Stimulated activated memory B cell treated with anti-CD40 and anti-IgM and Interleukin-4, amounts not matched to agents 10 μg/mL and 1 μg/mL and 100 μg/mL, for 72 hours (primary cell): ENCODE measurements at places on chromosomes 11 and 22.

DNA sequence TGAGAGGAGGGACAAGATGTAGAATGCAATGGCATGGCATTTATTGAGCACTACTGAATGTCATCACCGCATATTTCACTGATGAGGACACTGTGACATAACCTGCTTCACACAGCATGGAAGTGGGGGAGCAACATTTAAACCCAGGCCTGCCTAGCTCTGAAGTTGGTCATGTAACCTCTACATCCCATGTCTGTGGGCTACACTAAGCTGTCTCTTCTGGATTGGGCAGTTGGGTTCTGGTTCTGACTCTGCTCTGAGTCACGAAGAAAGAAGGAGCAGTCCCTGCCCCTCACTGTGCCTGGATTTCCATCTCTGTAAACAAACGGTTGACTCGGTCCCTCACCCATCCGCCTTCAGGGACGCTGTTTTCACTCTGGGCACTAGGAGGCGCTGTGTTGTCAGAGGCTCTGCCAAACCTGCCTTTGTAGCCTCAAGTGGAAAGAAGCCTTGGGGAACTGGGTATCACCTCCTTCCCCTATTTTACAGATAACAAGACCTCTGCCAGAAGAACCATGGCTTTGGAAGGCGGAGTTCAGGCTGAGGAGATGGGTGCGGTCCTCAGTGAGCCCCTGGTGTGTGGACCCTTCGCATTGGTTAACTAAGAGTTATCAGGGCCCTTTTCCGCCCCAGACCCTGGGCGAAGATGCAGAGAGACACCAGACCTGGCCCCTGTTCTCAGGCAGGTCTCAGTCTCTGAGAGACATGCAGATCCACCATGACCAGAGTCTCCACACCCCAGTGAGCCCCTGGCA, 12.7 kb upstream of the ARHGEF17 start:
- peak; percentile 85 for ATAC-seq

GRCh38 chr11:58963551-58964104, 24.3 kb downstream of the GLYATL1 start:
- no peak for ATAC-seq

GRCh38 chr11:95925011-95925410, 1.1 kb upstream of the MTMR2 start:
- no peak for ATAC-seq

DNA sequence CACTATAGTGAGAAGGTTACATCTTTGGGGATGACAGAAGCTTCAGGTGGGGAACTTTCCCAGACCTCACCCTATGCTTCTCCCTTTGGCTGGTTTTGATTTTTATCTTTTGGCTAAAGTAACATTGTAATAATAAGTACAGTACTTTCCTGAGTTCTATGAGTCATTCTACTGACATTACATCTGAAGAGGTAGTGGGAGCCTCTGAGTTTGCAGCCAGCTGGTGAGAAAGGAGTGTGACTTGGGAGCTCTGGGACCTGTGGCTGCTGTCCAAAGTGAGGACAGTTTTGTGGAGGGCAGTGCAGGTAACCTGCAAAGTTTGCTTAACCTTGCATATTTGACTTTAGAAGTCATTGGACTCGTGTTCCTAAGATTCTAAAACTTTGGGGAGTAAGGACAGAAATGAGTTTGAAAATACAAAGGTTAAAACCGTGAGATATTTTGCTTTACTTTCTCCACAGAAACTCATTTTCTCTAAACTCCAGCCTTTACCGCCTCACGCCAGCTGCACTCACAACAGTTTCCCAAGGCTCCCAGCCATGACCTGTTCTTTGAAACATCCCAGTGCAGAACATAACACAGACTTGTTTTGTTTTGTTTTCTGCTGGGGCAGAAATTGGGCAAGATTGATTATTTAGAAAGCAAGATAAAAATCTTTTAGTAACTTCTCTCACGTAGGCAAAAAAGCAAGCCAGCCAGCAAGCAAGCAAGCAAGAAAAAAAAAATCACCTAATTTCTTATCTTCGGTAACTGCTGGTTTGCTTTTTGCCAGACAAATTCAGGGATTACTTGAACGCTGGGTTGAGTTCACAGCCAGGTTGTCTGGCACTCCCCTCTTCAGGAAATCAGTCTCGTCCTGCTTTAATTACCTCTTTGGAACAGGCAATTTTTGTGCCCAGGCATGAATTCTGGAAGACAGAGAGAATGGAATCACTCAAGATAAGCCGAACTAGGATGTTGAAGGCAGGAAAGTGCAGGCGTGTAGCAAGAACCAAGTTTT, 478.3 kb upstream of the ISX start:
- no peak for ATAC-seq

GRCh38 chr11:128026596-128026995, 560.8 kb downstream of the ETS1 start:
- no peak for ATAC-seq

DNA sequence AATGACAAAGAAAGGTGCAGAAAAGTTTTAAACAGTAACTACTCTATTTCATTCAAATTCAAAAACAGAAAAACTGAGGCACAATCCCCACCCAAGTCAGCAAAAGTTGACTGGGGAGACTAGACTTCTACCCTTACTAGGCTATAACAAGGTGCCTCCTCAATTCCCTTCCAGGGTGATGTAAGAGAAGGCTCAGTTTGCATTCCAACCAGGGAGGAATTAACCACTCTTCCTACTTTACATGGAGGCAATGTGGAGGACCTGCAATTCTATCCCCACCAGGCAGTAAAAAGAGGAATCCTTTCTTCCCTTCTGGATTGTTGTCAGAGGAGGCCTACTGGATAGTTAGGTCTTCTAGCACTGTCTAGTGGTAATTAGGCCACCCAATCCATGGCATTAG, 26.1 kb downstream of the TYR start:
- ATAC-seq, result no peak

DNA sequence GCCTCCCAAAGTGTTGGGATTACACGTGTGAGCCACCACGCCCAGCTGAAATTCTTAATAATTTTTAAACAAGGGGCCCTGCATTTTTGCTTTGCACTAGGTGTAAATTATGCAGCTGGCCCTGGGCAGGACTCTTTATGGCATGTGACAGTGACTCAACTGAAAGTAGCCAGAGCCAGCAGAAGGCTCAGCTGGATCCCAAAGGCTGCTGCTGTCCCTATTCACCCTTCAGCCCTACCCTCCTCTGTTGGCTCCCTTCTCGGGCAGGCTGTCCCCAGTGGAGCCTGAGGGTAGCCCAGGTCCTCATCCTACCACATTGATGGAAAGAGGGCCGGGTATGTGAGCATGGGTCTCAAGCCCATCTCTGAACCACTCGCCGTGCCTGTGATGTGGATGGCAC, 45.6 kb downstream of the CD82 start:
- ATAC-seq, result no peak

DNA sequence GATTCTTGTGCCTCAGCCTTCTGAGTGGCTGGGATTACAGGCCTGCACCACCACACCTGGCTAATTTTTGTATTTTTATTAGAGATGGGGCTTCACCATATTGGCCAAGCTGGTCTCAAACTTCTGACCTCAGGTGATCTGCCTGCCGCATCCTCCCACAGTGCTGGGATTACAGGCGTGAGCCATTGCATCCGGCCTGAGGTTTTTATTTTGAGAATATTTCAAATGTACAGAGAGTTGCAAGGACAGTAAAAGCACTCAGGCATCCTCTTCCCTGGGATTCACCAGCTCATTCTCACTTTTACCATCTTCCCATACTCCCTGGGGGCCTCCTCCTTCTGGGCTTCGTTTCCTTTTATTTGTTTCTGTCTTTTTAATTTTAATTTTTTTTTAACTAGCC, 12.1 kb downstream of the MED15 start:
- no peak for ATAC-seq

DNA sequence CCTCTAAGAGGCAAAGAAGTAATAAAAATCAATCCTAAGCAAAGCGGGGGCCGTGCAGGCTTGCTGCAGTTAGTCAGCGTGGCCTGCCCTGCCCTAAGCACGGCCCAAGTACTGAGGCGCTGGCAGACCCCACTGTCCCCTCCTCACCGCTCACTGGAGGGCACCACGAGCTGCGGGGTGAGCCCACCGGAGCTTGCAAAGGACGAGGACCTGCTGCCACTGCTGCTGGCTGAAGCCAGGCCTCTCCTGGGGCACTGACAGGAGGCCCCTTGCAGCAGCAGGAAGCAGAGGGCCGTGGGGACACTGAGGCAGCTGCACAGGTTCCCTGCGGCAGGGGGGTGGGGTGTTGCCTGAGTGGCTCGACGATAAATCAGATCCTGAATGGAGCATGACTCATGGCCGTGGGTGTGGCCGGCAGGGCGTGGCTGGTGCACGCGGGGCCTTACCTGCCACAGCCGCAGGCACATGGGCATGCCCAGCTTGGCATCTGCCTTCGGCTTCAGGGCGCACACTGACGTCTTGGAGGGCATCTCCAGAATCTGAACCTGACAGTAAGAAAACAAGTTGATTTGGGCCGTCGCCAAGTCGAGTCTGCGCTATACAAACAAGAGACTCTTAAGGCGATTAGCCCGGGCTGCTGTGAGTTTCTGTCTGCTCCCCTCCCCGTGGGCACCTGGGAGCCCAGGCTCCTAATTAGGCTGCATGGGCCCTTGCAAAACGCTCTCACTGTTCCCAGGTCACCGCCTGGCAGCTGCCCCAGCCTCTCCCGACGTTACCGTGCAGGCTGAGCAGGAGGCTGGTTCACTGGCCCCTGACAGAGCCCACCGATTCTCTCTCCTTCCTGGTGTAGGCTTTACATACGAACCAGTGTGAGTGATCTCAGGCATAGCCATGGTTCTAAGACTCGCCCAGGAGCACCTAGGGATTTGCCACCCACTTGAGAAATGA, 45.9 kb downstream of the TBX1 start:
- ATAC-seq, result no peak

GRCh38 chr11:61711498-61711897, 31.3 kb downstream of the DAGLA start:
- no peak for ATAC-seq

DNA sequence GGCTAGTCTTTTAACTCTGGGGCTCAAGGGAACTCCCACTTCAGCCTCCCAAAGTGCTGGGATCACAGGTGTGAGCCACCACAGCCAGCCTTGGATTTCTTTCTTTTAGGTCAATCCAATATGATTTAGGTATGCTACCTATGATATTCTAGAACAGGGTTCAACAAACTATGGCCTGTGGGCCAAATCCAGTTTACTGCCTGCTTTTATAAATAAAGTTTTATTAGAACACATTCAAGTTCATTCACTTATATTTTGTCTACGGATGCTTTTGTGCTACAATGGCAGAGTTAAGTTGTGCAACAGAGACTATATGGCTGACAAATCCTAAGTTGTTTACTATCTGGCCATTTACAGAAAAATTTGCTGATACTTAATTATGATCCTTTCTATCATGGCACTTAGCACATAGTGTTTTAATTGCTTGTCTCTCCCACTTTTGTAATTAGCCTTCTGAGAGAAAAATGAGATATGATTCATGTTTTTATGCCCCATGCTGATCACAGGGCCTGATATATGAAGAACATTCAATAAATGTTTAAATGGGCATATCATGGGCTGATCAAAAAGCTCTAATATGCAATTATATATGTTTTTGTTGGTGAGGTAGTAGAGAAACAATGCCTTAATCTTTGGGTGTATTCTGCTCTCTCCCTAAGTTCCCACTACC, 109.6 kb downstream of the STIM1 start:
- ATAC-seq, result no peak

DNA sequence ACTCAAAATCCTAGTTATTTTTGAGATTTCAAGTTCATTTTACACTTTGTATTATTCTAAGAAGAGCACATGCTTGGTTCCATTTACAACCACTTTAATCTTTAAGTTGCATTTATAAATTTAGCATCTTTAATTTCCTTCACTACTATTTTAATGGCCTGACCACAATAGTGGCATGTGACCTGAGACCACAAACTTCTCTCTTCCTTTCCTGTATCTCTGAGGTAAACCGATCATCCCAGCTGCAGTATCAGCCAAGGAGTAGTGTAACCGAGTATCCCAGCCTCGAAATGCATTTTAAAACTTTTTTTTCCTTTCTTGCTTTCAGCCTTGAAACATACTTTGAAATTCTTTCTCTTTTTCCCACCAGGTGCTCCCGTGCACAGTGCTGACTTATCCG, 28.7 kb upstream of the CBX6 start:
- peak; percentile 57 for ATAC-seq

DNA sequence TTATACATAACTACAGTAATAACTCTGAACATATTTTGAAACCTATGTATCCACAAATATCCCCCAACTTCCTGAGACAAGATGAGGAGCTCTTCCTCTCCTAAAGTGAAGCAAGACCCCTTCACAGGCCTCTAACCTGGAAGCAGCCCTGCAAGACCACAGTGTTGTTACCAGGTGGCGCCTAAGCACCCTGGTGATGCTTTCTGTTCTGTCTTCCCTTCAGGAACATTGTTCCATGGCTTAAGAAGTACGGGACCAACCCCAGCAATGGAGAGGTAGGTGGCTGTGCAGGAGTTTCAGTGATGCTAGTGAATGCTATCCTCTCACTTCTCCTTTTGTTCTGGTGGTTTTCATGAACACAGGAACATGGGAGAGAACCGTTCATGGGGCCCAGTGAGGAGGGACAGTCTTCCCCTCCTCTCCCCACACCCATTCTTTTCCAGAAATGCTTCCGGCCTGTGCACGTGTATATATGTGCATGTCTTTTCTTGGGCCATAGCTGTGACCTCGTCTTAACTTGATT, 6.4 kb downstream of the PPIL2 start:
- no peak for ATAC-seq

- ATAC-seq, result no peak
Observed at GRCh38 chr11:71321433-71322191, 69.2 kb upstream of the SHANK2 start.

DNA sequence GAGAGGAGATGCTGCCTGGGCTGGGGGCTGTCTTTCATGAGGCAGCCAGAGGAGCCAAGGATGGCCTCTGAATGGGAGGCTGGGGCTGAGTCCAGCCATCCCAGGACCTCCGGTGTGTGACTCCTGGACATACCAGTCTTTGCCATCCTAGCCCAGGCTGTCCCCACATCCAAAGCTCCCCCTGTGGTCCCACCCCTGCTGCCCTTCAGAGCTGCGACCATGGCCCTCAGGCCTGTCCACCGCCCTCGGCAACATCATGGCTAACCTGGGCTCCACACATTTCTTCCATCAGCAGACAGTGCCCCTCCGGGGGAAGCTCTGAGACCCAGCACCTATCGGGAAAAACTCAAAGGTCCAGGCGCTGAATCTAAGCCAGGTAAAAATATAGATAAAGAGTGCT, 324.4 kb downstream of the MN1 start:
- no peak for ATAC-seq

- no peak for ATAC-seq
Observed at GRCh38 chr11:10680956-10681487, 12.5 kb downstream of the IRAG1 start.

DNA sequence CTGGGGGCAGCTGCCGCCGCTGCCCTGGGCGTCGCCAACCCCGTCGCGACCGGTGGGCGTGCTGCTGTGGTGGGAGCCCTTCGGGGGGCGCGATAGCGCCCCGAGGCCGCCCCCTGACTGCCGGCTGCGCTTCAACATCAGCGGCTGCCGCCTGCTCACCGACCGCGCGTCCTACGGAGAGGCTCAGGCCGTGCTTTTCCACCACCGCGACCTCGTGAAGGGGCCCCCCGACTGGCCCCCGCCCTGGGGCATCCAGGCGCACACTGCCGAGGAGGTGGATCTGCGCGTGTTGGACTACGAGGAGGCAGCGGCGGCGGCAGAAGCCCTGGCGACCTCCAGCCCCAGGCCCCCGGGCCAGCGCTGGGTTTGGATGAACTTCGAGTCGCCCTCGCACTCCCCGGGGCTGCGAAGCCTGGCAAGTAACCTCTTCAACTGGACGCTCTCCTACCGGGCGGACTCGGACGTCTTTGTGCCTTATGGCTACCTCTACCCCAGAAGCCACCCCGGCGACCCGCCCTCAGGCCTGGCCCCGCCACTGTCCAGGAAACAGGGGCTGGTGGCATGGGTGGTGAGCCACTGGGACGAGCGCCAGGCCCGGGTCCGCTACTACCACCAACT, 1.0 kb downstream of the FUT4 start:
- ATAC-seq, result no peak
